ENCODE measurements at places on chromosomes 7 and 10.

GRCh38 chr7:4050126-4050660 lies 631.9 kb upstream of the FOXK1 start:
- DNase-seq: no peak

DNA sequence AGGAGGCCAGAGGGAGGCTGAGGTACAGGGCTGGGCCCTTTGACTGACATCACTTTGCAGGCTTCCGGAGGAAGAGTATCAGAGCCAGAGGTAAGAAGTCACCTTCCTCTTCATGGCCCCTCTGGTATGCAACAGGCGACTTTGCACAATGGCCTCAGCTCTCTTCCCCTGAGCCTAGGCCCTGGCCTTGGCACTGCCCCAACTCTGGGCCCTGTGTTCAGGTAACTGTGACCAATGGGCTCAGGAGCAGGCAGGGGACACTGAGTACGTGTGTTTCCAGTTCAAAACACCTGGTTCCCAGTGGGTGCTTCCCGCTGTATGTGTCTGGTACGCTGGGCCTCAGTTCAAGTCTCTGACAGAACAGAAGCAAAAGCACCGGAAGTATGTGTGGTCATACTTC lies 12.1 kb upstream of the PAX2 start:
- DNase-seq: no peak

DNA sequence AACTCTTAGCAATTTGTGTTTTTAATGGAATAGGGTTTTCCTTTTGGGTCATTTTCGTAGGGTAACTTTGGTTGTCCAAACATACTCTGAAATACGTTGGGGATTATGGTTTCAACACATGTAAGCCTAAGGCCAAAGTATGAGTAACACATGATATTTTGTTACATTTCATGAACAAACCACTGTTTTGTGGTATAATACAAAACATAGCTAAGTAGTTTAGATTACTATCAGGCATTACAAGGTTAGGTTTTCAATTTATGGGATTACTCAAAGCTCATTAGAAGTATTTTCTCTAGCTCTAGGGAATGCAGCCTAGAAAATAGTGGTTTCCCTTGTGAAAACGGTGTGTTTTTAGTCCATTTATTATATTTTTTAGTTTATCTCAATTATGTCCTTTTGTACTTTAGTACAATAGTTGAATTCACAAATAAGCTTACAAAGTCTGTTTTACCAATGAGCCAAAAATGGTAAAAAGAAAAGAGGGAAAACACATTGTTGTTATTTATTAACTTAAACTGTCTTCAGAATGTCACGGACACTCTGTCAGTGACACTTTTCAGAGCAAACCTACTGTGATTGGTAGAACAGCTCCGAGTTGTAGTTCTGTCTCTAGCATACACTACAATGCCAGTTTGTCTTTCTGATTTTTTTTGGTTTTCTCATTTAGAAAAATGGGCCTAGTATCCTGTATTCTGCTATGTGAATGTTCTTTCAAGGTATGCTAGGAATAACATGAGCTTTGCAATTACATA lies 473.7 kb downstream of the SUGCT start:
- no peak for DNase-seq

- no peak for DNase-seq
Measured at GRCh38 chr7:69419934-69420333, 178.3 kb upstream of the AUTS2 start.

GRCh38 chr10:101027106-101027720 lies 3.7 kb downstream of the PDZD7 start:
- no peak for DNase-seq

GRCh38 chr10:63129888-63130287 lies 3.2 kb upstream of the NRBF2 start:
- DNase-seq: no peak

DNA sequence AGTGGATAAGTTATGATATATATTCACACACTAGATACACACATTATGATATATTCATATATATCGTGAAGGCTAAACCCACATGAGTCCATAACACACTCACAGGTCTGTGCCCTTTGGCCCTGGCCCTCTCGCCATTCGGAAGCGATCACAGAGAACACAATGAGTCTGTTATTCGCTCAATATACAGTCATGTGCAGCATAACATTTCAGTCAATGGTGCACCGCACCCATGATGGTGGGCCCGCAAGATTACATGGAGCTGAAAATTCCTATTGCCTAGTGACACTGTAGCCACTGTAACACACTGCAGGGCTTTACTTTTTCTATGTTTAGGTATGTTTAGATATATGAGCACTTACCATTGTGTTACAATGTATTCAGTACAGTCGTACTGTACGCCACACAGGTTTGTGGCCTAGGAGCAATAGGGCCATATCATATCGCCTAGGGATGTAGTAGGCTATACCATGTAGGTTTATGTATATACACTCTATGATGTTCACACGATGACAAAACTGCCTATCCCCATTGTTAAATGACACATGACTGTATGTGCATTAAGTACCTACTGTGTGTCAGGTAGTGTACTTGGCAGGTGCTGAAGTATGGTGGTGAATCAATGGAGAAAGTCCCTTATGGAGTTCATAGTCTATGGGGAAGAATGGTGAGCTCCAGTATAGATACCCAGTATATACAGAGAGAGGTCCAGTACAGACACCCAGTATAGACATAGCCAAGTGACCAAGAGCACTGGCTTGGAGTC lies 198.8 kb upstream of the KLF14 start:
- no peak for DNase-seq

DNA sequence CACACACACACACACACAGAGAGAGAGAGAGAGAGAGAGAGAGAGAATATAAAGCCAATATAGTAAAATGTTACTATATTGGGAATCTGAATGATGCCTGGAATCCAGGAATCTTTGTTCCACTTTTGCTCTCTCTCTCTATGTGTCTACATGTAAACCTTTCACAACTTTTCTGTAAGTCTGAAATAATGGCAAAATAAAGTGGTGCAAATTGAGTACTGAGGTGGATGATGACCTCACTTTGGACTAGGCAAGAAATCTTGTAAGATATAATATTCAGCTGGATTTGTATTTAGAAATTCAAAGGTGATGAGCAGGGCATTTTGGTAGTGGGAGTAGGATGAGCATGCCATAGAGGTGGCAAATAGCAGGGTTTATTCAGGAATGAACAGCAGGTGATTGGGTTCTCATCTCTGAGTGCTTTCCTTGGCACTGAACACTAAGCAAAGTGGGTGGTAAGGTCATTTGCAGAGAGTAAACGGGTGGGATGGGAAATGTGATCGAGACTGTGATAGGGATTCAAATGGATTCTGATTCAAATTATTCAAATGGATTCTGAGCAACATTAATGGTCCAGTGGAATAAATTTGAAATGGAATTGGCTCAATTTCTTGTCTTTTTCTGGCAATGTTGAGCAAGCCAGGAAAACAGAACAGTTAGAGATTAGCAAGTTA lies 9.7 kb upstream of the ANLN start:
- DNase-seq: no peak

DNA sequence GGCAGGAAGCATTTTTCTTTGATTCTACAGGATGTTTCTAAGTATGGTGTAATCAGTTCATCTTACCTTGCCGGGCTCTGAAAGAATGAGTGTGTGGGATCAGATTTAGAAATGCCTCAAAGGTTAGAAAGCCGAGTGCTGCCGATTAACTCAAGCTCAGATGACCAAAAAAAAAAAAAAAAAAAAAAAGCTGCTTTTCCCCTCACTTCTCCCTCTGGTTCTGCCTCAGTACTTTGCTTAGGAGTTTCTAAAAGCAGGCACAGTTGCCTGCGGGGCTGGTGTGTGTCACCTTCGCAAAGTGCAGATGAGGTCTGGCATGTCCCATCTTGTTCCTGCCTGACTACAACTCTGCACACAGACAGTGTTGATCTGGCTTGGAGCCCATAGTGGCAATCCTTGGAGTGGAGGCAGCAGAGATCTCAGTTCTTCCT lies 47.0 kb downstream of the KIAA1217 start:
- no peak for DNase-seq

GRCh38 chr7:34928052-34928451 lies 109.2 kb downstream of the DPY19L1 start:
- no peak for DNase-seq

- peak; percentile 25 for DNase-seq
Measured at GRCh38 chr7:13778967-13779366, 210.5 kb downstream of the ETV1 start.

DNA sequence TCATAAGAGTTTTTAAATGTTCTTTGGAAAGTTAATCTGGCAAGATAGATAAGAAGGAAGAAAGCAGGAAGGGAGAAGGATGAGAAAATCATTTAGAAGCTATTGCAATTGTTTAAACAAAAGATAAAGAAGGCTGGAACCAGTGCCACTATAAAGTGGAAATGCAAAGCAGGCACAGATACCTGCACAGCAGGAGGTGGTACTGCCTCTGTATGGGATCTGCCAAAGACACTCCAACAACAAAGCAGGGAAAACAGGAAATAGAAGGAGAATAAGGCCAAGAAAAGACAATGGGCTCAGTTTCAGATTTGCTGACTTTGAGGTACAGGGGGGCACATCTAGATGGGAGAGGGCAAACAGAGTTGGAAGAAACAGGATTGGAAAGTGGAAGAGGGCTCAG lies 138.6 kb downstream of the PPP1R17 start:
- no peak for DNase-seq
